Small intestine (tissue), 16 donors: ENCODE measurements at places on chromosomes 2 and 18. TPM values are rescaled to one million over a fixed set of nuclear protein-coding genes. Genes with fewer than 3 reads are reported as not detected.
A peak's percentile ranks its signal among the peaks of the same experiment; 100 is the strongest.

DNA sequence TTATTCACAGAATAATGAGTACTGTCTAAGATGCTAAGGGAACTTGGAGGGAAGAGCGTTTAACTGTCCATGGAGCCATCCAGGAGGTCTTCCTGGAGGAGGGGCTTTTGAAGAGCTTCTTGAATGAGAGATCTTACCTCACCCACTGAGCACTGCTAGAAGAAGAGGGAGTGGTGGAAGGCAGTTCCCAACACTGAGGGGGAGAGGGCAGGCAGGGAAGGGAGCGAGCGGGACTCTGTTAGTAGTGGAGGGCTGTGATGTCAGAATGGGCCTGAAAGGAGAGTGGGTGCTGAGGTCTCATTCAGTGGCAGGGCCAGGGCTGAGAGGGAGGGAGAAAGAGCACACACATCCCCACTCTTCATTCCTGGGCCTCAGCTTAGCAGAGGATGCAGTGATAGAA, 65.0 kb downstream of the NCK2 start:
- no peak for DNase-seq

- no peak for DNase-seq
Observed at GRCh38 chr18:77138270-77138669, 5.7 kb upstream of the MBP start.

- peak; percentile 40 for DNase-seq
Observed at GRCh38 chr2:196372811-196373664, 201.7 kb upstream of the STK17B start.

- DNase-seq, result no peak
Observed at GRCh38 chr18:69444221-69444620, 43.5 kb downstream of the DOK6 start.

- DNase-seq, result no peak
Observed at GRCh38 chr2:224657349-224657748, 58.8 kb downstream of the CCDC195 start.

DNA sequence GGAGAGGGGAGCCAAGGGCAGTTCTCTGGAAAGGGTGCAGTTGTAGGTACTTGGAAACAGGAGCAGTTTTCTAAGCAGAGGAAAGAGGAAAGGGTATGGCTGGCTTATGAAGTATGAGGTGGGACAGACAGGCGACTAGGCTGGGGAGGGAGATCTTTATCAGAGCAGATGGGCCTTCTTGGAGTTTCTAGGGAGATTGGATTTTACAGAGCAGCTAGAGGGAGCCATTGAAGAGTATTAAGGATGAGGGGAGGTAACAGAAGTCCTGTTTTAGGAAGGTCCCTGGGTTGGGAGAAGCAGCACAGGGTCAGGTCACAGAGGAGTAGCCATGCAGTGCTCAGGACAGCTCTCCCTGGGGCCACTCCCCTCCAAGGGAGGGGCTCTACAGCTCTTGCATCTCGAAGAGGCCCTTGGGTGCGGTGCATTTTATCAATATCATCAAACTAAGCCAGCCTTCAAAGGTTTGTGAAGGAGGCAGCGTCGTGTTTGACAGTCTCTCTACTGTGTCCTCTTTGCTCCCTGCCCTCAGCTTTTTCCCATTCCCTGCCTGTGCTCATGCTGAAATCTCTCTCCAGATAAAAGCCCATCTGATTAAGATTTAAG, 154.3 kb downstream of the SETBP1 start:
- no peak for DNase-seq

DNA sequence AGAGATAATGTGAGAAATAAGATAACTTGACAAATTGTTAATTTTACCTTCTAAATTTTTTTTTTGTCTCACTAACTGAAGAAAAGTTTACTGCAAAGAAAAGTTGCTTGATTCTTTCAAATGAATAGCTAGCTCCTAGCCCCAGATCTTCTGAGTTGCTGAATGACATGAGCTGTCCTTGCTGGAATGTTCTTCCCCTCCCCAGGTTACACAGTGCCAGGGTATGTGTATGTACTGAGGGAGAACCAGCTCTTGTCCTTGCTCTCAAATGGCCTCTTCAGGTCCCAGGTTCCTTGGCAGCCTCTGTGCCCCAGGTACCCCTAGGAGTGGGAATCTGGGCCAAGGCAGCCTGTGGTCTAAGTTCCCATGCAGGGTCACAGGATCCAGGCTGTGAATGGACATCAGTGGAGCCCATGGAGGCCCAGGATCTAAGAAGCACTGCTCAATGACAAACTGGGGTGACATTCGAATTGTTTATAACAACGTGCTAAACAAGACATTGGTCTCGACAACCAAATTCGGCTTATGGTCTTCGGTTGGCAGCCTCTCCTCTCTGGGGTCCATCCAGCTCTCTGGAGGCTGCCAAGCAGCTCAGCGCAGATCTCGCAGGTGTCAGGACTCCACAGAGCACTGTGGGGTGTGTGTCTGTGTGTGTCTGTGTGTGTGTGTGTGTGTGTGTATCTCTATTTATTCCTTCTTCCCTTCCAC, 17.1 kb upstream of the INO80C start:
- DNase-seq, result no peak

Gene GLB1L
- 36.1 TPM for polyA plus RNA-seq

Gene LAMA3
- 15.4 TPM for polyA plus RNA-seq

Gene EGR4
- polyA plus RNA-seq, result 0.04 TPM
